Activated T-helper 1 cell treated with anti-CD3 and anti-CD28 coated beads, Interleukin-12 subunit alpha, Interleukin-12 subunit beta, Interleukin-2, Interleukin-4 antibody, amounts not matched to agents 30 ng/mL and 10 ng/mL and 1 ng/mL, durations not matched to agents 14 hours and 24 hours and 36 hours (primary cell): ENCODE measurements at places on chromosomes 4 and X. TPM values are rescaled to one million over a fixed set of nuclear protein-coding genes. Genes with fewer than 3 reads are reported as not detected.

SLC49A3 gene
- total RNA-seq, result 0.81 and 0.88 TPM in 2 replicates

GAGE2A gene
- total RNA-seq, result not detected in 2 replicates

RBMX gene
- total RNA-seq, result 308 and 327 TPM in 2 replicates

ERAS gene
- not detected in 2 replicates for total RNA-seq

ARL9 gene
- 0.13 and 0.32 TPM in 2 replicates for total RNA-seq

AWAT1 gene
- not detected in 2 replicates for total RNA-seq

KIAA1210 gene
- not detected in 2 replicates for total RNA-seq

NHSL2 gene
- 0.10 and 0.36 TPM in 2 replicates for total RNA-seq

ACSL1 gene
- 56.7 and 61.8 TPM in 2 replicates for total RNA-seq

SSX2B gene
- not detected in 2 replicates for total RNA-seq

SPP1 gene
- 0.24 and 1.0 TPM in 2 replicates for total RNA-seq

VBP1 gene
- 73.0 and 74.6 TPM in 2 replicates for total RNA-seq

CABS1 gene
- total RNA-seq, result not detected in 2 replicates

MTNR1A gene
- total RNA-seq, result not detected in 2 replicates

LANCL3 gene
- total RNA-seq, result 0.29 and 0.49 TPM in 2 replicates

FBXW7 gene
- 53.0 and 53.3 TPM in 2 replicates for total RNA-seq

AIFM1 gene
- 46.0 and 50.2 TPM in 2 replicates for total RNA-seq

NUDT6 gene
- 7.9 and 8.2 TPM in 2 replicates for total RNA-seq

SYP gene
- total RNA-seq, result 2.9 and 3.3 TPM in 2 replicates

NAP1L5 gene
- total RNA-seq, result 5.5 and 6.1 TPM in 2 replicates

NUP62CL gene
- total RNA-seq, result 0.54 and 1.1 TPM in 2 replicates

C1QTNF7 gene
- total RNA-seq, result not detected in 2 replicates

UBA1 gene
- 221 and 223 TPM in 2 replicates for total RNA-seq

CCDC158 gene
- not detected in 2 replicates for total RNA-seq

ATP1B4 gene
- total RNA-seq, result not detected in 2 replicates

SPANXD gene
- total RNA-seq, result not detected in 2 replicates

VEGFD gene
- not detected in 2 replicates for total RNA-seq

OTC gene
- not detected in 2 replicates for total RNA-seq

ANXA5 gene
- 128 and 131 TPM in 2 replicates for total RNA-seq

ERCC6L gene
- 7.4 and 7.5 TPM in 2 replicates for total RNA-seq

SPANXA1 gene
- total RNA-seq, result not detected in 2 replicates

AFM gene
- not detected in 2 replicates for total RNA-seq

FAAH2 gene
- total RNA-seq, result 7.2 and 7.3 TPM in 2 replicates

CPLX1 gene
- 1.3 and 1.5 TPM in 2 replicates for total RNA-seq

POU3F4 gene
- not detected in 2 replicates for total RNA-seq

DIPK2B gene
- total RNA-seq, result not detected in 2 replicates

CTAG1B gene
- total RNA-seq, result not detected in 2 replicates

NAP1L2 gene
- total RNA-seq, result 1.7 and 1.8 TPM in 2 replicates

DUX4 gene
- total RNA-seq, result not detected in 2 replicates

PPP3CA gene
- 10.0 and 11.3 TPM in 2 replicates for total RNA-seq

FAM47A gene
- not detected in 2 replicates for total RNA-seq

CORIN gene
- total RNA-seq, result not detected in 2 replicates

HDX gene
- 1.9 and 2.7 TPM in 2 replicates for total RNA-seq

TCEAL8 gene
- total RNA-seq, result 20.7 and 21.9 TPM in 2 replicates

MAGEA12 gene
- total RNA-seq, result not detected in 2 replicates

ASB5 gene
- total RNA-seq, result not detected in 2 replicates

C4orf50 gene
- total RNA-seq, result 0.52 and 0.54 TPM in 2 replicates

PCDH18 gene
- not detected in 2 replicates for total RNA-seq

NELFA gene
- total RNA-seq, result 52.9 and 55.4 TPM in 2 replicates

GPR82 gene
- total RNA-seq, result 0.08 and 0.49 TPM in 2 replicates

ARMCX4 gene
- 3.3 and 4.8 TPM in 2 replicates for total RNA-seq

RAB40AL gene
- 0.41 and 0.44 TPM in 2 replicates for total RNA-seq

CFAP47 gene
- not detected in 2 replicates for total RNA-seq

NAAA gene
- 31.3 and 31.8 TPM in 2 replicates for total RNA-seq

CXCL9 gene
- total RNA-seq, result 0.10 TPM in 2 replicates

GABRA4 gene
- total RNA-seq, result not detected in 2 replicates

FGD1 gene
- total RNA-seq, result 0.15 and 0.21 TPM in 2 replicates
